GM12865 (cell line): ENCODE measurements at places on chromosomes 7 and 10.

DNA sequence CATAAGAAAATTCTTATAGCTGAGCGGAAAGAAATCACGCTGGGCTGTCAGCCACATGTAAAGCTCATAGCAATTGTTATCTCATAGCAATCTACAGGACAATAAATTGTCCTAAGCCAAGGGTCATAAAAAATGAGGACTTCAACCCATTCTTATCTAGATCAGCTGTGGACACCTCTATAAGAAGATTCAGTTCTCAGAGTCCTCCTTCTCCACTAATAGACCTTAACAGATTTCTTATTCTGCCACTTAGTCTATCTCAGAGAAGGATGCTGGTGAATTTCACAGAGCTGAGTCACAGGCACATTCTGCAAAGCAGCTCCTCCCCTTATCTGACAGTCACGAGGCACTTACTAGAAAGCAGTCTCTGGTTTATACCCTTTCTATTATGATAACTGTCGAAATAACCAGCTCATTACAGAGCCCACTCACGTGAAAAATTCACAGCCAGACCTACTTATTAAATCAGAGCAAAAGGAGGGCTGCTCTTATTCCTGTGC, 185.3 kb upstream of the PCLO start:
- DNase-seq: no peak

DNA sequence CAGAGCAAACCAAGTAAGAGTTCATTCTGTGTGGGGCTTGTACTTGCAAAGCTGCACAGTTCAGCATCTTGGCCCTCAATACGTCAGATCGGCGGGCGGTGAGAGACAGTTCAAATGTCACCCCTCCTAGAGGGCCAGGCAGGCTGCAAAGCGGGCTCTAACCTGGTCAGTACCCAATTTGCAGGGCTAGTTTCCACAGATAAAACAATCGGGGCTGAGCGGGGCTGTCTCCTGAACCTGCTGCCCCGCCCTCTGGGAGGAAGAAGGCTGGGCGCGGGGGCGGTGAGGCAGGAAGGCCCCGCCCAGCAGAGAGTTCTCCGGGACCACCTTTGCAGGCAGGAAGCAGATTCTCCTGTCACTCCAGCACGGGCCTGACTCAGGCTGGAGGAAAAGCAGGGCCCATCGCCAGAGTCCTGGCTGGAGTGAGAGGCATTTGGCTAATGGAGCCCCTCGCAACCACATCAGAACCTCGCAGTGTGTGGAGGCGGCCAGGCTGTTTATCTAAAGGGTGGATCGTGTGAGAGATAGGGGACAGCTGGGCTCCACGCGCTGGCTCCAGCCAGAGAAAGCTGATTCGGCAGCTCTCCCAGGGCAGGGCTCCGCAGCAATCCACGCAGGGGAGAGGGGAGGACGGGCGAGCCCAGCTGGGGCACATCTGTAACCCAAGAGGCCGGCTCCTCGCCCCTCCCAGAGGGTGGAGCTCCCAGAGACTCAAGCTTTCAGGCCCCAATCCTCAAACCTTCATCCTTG, 83.1 kb downstream of the SH3PXD2A start:
- DNase-seq: peak; percentile 60

DNA sequence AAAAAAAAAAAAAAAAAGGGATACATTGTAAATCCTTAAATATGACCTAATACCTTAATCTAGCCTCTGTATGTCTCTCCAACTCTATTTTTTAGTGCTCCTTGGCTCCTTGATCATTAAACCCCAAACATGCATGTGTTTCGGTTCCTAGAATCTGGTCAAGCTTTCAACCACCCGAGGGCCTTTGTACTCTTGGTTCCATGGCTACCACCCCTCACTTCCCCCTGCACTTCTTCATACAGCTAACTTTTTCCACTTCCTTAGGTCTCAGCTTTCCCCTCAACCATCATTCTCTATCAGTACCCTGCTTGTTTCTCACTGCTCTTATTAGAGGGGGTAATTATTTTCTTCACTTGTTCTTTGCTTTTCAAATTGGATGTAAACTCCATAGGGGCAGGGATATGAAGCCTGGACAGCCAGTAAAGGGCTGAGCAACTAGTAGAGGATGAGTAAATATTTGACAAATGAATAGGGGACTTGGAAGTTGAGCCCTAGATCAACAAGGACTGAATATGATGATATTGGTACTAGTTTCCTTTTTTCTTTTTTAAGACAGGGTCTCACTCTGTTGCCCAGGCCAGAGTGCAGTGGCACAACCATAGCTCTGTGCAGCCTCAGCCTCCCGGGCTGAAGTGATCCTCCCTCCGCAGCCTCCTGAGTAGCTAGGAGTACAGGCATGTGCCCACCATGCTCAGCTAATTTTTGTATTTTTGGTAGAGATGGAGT, 4.3 kb upstream of the GDI2 start:
- peak; percentile 75 for DNase-seq

- no peak for DNase-seq
Observed at GRCh38 chr7:158727690-158728089, 23.1 kb upstream of the NCAPG2 start.

DNA sequence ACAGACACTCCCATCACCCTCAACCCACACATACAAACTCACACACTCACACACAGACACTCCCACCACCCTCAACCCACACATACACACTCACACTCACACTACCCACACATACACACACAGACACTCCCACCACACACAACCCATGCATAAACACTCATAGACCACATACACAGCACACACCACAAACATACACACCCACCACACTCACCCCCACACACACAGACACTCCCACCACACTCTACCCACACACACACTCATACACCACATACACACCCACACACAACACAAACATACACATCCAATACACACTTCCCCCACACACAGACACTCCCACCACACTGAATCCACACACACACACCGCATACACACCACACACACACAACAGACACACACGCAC, 521.2 kb downstream of the TCERG1L start:
- DNase-seq: no peak

GRCh38 chr10:60362461-60362860, 27.2 kb downstream of the ANK3 start:
- DNase-seq: no peak

- no peak for DNase-seq
Observed at GRCh38 chr10:12727832-12728215, 273.7 kb downstream of the CCDC3 start.

GRCh38 chr10:101897633-101898032, 54.0 kb upstream of the KCNIP2 start:
- no peak for DNase-seq

DNA sequence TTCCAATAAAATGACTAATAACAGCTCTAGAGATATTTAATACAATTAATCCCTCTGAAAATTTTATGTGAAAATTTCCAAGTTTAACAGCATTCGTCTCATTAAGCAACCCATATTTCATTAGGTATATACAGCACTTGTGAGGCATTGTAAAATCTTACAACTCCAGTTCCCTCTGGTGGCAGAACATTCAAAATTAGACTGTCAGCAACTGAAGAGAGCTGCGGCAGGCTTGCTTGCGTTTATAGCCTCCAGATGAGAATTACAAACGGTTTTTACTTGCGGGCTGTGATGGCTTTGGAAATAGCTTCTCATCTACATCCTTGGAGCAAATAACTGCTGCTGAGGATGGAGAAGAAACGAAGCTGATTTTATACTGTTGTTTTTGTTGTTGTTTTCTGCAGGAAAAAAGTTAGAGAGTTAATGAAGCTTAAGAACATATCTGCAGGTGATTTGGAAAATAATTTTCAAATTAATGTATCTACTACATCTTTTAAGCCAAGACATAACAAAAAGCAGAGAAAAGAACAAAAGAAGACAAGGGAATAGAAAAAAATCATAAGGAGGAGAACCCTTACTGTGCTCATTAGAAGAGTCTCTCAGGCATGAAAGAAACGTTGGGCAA, 171.3 kb downstream of the MAGI2 start:
- no peak for DNase-seq

GRCh38 chr7:16098585-16099179, 322.7 kb downstream of the CRPPA start:
- DNase-seq: no peak

DNA sequence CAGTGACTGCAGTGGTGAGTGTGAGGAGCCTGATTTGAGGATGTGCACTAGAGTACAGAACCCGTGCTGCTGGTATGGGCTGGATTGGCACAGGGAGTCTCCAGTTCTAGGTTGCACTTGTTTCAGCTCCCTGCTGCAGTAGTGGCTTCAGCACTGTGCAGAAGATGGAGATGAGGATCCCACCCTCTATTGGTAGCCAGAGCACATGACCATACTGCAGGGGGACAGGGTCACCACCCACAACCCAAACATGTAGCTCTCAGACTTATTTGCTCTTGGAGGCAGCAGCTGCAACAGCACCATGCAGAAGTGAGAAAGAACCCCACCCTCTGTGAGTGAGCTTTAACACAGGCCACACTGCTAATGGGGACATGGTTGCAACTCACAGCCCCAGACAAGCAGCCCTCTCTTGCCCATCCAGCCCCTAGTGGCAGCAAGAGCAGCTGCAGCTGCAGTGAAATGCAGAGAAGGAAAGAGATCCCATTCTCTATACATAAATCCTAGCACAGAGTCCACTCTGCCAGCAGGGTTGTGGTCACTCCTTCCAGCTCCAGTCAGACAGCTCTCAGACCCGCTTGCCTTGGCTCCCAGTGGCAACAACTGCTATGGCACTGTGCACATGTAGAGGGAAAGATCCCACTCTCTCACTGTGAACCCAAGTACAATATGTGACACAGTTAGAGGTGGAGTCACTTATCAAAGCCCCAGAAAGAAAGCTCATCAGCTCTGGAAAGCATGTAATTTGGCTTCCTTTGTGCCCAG, 51.4 kb upstream of the SCIN start:
- peak; percentile 48 for DNase-seq

DNA sequence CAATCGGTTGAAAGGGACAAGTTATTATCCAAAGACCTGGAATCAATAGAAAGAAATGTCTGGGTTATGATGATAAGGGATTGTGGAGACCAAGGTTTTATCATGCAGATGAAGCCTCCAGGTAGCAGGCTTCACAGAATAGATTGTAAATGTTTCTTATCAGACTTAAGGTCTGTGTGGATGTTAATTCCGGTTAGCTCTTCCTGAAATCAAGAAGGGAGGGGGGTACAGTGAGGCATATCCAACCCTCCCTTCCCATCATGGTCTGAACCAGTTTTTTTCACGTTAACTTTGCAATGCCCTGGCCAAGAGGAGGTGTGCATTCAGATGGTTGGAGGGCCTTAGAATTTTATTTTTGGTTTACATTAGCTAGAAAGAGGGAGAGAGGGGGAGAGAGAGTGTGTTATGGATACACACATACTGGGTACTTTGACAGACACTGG, 9.8 kb upstream of the LRRC61 start:
- no peak for DNase-seq

- peak; percentile 62 for DNase-seq
Observed at GRCh38 chr10:1425879-1426278, 311.4 kb downstream of the ADARB2 start.

DNA sequence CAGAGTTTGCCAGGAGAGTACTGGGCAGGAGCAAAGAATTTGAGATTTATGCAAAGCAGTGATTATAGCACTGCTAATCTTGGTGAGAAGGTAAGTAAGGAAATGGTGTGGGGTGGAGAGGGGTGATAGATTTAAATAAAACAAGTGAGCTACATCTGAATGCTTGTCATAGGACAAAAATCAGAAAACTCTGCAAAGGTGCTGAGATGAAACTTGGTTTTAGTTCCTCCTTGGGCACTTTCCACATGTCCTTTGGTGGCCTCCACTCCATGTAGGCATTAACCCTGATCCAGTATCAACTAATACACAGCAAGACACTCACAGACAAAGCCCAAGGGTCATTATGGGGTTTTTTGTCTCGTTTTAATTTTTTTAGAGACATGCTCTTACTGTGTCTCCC, 25.7 kb upstream of the FAM107B start:
- DNase-seq: no peak

GRCh38 chr7:148696787-148697186, 1.9 kb upstream of the CUL1 start:
- DNase-seq: no peak

DNA sequence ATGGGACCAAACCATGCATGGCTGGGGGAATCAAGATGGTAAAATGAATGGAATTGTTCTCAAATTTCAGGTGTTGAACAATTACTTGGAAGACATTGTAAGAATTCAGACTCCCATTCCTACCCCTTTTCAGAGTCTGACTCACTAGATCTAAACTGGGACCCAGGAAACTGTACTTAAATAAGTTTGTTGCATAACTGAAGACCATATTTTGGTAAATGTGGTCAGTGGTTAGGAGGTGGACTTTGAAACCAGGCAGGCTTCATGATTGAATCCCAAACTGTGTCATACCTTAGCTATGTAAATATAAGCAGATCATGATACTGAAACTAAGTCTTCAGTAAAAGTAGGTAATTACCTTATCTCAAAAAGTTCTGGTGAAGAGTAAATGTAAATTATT, 41.7 kb downstream of the ZWINT start:
- peak; percentile 75 for DNase-seq

DNA sequence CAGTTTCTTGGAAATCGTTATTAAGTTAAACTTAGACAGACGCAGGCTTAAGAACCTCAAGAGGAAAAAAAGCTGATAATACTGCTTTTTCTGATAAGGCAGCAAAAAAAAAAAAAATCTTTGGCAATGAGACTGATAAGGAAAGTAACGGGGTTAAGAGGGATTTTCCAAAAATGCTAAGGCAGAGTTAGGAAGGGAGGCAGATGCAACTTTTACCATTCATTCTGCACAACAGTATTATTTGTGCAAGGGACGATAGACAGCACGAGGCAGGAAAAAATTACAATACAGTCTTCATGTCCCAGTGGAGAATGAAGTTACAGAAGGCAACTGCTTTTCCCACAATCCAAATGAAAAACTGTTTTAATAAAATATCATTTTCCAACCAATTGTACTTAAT, 194.0 kb downstream of the DOCK4 start:
- no peak for DNase-seq

GRCh38 chr7:42770114-42770513, 141.8 kb downstream of the C7orf25 start:
- no peak for DNase-seq

GRCh38 chr7:116052006-116052405, 21.4 kb upstream of the TFEC start:
- DNase-seq: no peak

GRCh38 chr7:45202625-45203024, 45.0 kb downstream of the RAMP3 start:
- no peak for DNase-seq

- no peak for DNase-seq
Observed at GRCh38 chr7:39349452-39350123, 216.6 kb upstream of the YAE1 start.

- DNase-seq: no peak
Observed at GRCh38 chr10:102656791-102657371, 12.6 kb downstream of the TRIM8 start.

- DNase-seq: no peak
Observed at GRCh38 chr7:69610374-69611084, 12.3 kb downstream of the AUTS2 start.

GRCh38 chr10:4240608-4241197, 455.7 kb upstream of the KLF6 start:
- no peak for DNase-seq

DNA sequence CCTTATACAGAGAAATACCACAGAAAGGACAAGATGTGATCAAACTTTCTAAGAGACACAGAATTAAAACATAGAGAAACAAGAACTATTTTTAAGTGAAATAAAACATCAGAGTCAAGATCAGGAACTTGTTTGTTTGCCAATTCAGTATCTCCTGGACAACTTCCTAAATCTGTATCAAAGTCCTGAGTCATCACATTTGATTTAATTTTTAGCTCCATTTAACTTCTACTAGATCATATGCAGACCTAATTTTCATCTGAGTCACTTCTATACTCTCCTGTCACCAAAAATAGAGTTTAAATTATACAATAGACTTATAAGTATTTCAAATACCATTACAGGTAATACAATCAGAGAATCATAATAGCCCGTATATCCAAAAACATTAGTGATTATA, 268.1 kb downstream of the PRKG1 start:
- no peak for DNase-seq

GRCh38 chr7:16524332-16524731, 2.3 kb upstream of the LRRC72 start:
- no peak for DNase-seq
